ENCODE measurements at places on chromosomes 1 and 21.
A peak's percentile ranks its signal among the peaks of the same experiment; 100 is the strongest.

- DNase-seq: no peak
Observed at GRCh38 chr1:91948501-91949355, 473 bp upstream of the BRDT start.

DNA sequence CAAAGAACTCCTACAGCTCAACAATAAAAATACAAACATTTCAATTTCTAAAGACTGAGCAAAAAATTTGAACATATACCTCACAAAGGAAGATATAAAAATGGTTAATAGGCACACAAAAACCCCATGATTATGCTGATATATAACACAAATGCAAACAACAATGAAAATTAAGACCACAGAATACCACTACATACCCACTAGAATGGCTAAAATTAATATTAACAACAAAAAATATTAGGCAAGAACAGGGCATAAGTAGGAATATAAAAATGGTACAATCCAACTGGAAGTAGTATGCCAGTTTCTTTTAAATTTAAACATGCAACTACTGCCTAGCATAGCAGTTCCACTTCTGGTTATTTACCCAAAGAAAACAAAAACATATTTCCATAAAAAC is 77.3 kb downstream of the CDC42BPA start:
- DNase-seq: no peak

- DNase-seq: no peak
Observed at GRCh38 chr1:55150880-55151588, 64.1 kb downstream of the USP24 start.

- DNase-seq: no peak
Observed at GRCh38 chr21:42048870-42049577, 22.1 kb upstream of the UMODL1 start.

- no peak for DNase-seq
Observed at GRCh38 chr1:70042090-70042731, 163.2 kb downstream of the LRRC40 start.

- DNase-seq: no peak
Observed at GRCh38 chr1:54132495-54132894, 20.3 kb downstream of the CDCP2 start.

DNA sequence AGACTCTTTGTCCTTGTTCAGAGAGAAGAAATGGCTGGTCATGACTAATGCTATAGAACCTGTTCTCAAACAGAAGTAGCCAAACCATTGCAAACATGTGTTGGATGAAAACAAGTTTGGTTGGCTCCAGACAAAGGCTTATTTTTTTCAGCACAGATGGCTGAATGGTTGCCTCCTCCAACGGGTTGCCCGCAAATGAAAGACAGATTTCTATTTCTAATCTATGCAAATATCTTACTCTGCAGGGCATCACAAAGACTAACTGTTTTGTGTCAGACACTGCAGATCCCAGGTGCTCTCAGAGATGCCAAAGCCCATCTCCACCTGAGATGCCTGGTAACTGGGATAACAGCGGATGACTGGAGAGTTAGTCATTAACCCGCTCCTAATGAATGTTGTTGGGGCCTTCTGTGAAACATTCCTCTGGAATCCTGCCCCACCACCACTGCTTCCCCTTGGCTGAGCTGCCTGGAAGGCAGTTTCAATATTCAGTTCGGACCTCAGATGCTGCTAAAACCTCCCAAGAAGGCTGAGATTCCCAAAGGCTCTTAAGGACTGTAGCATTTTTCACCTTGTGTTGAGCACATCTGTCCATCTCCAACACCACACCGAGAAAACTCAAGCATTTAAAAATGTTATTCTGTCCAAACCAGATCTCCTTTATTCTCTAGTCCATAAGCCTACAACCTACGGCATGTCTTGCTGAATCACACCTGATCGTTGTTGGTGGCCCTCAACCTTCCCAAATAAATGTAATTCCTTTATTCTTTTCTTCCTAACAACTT is 104.4 kb downstream of the PTPN14 start:
- no peak for DNase-seq

DNA sequence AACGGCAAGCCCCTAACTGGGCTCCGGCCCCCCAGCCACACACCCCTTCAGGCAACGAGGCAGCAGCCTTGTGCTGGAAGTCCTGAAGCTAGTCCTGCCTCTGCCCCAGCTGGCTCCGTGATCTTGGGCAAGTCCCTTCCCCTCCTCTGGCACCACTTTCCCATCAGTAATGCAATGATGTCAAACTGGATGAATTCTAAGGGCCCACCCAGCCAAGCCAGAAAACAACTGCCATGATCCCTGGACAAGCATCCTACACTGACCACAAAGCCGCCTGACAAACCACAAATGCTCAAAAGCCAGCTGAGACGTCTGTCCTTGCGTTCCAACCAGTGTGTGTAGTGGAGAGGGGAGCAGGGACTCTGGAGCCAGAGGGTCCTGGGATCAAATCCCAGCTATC is 26.8 kb downstream of the IFFO2 start:
- no peak for DNase-seq

DNA sequence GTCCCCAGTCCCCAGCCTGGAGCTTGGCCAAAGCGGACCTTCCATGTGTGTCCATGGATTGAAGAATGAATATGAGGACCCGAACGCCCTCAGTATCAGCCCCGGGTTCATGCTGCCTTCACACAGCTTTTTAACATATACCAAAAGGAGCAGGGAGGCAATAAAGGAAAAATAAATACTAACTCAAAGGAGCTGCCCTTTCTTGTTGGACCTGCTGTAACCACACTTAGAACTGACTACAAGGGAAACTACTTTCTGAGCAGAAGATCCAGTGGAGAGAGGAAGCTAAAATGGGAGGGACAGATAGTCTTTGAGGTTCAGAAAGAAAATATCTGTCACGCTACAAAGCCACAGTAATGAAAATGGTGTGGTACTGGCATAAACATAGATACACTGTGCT is 48.6 kb downstream of the CNN3 start:
- no peak for DNase-seq

GRCh38 chr1:27872059-27872801 is at the start of gene THEMIS2:
Gene THEMIS2, plus strand, starts transcription at chr1:27872544. Its CDS starts 28 bp downstream, at chr1:27872572.
- peak; percentile 74 for DNase-seq

DNA sequence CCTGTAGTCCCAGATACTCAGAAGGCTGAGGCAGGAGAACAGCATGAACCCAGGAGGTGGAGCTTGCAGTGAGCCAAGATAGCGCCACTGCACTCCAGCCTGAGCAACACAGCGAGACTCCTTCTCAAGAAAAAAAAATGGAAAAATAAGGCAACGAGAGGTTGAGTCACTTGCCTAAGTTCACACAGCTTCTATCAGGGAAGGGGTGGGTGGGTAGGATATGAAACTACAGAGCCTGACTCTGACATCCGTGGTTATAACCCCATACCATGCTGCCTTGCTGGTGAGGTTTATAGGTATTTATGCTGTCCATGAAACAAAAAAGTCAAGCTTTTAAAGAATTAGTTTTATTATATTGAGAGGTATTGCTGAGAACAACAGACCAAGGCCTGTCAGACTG is 61.5 kb upstream of the RAB4A start:
- DNase-seq: no peak

GRCh38 chr1:75668813-75669212 is 55.7 kb upstream of the ACADM start:
- DNase-seq: no peak

DNA sequence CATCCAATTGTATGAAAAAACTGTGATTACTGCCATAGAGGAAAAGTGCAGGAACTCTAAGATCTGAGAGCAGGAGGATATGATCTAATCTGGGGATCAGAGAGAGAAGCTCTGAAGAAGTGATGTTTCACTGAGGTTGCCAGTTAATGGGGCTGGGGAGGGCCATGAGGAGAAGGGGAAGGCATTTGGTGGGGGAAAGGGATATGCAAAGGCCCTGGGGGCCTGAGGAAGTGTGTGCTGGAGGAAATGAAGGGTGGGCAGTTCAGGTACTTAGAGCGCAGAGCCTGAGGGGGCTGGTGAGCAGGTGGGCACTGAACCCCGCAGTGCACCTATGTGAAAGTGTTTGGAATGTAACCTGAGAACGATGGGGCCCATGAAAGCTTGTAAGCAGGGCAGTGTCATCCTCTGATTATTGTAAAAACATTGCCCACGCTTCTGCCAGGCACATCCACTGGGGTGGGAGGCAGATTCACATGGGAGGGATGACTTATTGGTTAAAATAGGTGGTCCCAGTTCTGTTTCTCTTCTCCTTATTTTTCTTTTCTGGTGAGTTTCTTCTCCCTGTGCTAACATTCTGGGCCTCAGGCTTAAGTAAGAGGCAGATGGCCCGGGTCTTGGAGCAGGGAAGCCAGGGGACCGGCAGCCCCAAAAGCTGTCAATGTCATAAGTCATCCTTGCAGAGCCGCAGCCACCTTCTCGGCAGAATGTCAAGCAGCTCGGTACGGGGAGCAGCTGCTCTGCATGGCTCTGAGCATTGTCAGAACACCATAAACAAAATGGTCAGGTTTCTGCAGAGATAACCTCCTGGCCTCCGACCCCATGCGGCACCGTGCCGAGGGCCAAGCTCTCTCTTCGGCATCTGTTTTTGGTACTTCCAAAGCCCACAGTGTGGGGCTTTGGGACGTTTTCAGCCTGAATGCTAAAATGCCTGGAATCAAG is 492.0 kb upstream of the VAMP3 start:
- no peak for DNase-seq

DNA sequence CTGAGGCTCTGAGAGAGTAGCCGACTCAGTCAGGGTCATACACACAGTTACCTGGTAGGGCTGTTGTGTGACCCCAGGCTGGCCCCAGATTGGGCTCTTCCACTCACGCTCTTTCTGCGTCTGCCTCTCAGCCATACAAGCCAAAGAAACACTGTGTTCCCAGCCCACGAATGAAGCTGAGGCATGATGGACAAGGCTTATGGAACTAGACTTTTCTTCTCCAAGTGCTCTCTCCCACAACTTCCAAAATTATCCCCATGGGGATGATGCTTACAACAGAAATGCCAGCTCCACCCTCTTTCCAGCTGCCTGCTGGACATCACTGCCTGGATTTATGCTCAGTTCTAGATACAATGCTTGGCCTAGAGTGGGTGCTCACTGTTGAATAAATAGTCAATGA is 102.8 kb upstream of the JUN start:
- no peak for DNase-seq

- no peak for DNase-seq
Observed at GRCh38 chr1:19504796-19505692, 19.7 kb upstream of the CAPZB start.

DNA sequence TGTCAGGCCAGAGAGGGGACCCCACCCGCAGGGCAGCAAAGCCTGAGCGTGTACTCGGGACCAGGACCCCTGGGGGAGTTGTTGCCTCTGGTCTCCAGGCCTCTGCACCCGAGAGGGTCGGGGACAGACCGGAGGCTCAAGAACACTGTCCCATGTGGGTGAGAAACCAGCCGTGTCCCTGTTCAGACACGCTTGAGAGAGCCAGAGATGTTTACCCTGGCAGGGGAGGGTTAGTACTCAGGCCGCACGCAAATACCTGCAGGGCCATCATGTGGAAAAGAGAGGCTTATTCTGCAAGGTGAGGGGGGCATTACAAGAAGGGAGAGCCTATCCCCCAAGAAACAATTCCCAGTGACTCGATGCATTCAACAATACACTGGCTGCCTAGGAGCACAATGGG is 74.0 kb upstream of the ARHGEF16 start:
- DNase-seq: no peak

GRCh38 chr1:167756730-167757405 is 35.1 kb downstream of the MPZL1 start:
- no peak for DNase-seq

- no peak for DNase-seq
Observed at GRCh38 chr1:28503117-28503516, 2.7 kb upstream of the RCC1 start.

- DNase-seq: no peak
Observed at GRCh38 chr1:216807696-216808095, 84.5 kb upstream of the ESRRG start.

DNA sequence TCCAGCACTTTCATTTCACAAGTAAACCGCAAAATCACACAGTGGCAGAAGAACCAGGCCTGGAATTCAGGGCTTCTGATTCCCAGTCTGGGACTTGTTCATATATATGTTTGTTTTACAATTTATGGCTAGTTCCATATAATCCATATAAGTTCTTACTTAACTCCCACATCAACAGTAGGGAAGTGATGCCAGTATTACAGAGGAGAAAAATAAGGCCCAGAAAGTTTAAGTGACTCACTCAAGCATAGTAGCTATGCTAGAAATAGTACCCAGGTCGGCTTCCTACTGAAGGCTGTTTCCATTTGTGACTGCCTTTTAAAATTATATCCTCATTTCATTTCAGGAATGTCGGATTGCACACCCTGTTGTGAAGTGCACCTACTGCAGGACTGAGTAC is 1.4 kb downstream of the FAM76A start:
- DNase-seq: no peak

- no peak for DNase-seq
Observed at GRCh38 chr1:9459816-9460407, 79.4 kb upstream of the SLC25A33 start.

- DNase-seq: no peak
Observed at GRCh38 chr1:179288977-179289376, 4.6 kb upstream of the SOAT1 start.

DNA sequence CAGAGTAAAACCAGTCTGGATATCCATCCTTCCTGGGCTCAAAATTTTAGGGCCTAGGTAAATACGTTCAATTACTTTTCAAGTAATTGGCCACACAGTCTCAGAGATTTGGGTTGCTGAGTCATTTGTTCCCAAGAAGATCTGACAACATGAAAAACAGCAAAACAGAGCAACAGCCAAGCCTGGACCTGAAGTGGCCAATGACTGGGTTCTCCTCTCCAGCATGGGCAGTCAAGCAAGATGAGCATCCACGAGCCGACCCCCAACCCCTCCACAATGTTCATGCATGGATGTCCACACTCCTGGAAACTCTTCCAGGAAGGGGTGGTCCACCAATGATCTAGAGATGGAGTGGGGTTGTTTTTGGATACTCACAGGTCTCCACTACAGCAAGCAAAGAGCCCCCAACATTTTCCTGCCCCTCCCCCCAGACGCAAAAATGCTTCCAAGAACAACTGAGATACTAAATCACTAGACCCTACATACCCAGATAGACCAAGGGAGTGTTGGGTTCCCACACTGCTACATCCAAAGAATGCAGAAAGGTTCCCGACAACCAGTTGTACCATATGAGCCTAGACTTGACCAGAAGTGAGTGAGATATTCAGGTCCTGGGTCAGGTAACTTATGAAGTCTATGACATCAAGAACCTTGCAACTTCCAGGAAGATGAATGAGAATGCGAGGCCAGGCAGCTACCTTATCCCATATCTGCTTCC is 73.0 kb downstream of the CD46 start:
- no peak for DNase-seq

Data from activated T-cell treated with anti-CD3 and anti-CD28 coated beads for 4 hours (primary cell).